T-cell (primary cell): ENCODE measurements at places on chromosomes 4 and X. TPM values are rescaled to one million over a fixed set of nuclear protein-coding genes. Genes with fewer than 3 reads are reported as not detected.

GRCh38 chrX:71143508-71143907, 1.1 kb upstream of the NLGN3 start:
- DNase-seq, result no peak

The KDR gene
- total RNA-seq, result not detected

DNA sequence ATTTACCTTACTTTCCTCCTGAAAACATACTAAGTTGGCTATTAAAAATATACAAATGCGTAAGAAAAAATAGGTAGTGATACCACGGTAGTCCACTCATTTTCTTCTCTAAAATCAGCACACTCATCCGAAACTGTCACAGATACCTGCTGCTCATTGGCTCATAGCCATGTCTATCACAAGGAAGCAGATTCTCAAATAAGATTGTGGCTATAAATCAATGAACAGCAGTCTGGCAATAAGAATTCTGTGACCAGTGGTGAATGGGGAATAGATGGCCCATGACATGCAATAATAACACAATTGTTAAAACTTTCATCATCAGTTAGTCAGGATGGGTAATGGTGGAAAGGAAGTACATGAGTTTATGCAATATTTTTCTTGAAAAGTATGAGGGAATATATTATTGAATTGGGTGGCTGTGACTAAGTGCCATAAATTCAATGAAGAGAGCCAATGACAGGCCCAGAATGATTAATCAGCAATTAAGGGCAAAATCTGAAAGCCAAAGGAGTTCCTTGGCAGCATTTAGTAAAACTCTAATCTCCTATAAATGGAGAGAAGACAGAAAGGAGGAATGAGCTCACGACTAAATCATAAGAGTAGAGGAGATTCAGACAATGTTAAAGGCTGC, 202.3 kb upstream of the NEIL3 start:
- DNase-seq, result no peak

The PAGE2B gene
- total RNA-seq, result 0.59 TPM

GRCh38 chr4:98620087-98620784, 38.2 kb downstream of the TSPAN5 start:
- DNase-seq, result no peak

The ZNF711 gene
- 0.59 TPM for total RNA-seq

GRCh38 chrX:15903186-15903681, 48.6 kb upstream of the AP1S2 start:
- DNase-seq, result no peak

The RASGEF1B gene
- total RNA-seq, result 36.5 TPM

DNA sequence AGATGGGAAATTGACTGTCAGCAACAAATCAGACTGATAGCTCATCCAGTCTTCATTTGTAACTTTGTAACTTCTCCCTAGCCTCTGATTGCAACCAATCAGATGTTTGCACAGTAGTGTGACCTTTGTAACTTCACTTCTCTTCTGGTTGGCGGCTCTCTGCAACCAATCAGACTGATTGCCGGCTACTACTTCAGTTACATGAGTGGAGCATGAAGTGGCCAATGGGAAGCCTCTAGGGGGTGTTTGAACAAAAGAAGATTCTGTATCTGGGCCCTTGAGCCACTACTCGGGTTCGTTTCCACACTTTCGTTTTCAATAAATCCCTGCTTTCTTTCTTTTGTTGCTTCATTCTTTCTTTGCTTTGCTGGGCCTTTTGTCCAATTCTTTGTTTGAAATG, 1285.8 kb downstream of the TECRL start:
- no peak for DNase-seq

DNA sequence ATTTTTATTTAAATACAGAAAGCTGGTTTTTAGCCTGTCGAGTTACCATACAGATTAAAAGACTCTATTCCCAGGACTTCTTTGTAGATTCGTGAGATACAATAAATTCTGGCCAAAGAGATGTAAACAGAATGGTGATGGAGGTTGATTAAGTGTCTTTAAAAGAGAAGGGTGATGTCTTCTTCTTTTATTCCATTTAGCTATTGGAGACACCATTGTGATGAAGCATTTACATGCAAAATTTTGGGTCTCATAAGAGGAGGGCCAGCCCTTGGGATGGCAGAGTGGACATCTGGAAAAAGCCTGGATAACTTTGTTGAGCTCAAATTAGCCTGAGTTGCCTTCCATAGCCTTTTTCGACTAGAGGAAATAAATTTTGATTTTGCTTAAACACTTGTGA, 21.6 kb upstream of the PCDH10 start:
- DNase-seq, result no peak

- no peak for DNase-seq
Measured at GRCh38 chrX:48626401-48627298, 29.4 kb downstream of the WDR13 start.

DNA sequence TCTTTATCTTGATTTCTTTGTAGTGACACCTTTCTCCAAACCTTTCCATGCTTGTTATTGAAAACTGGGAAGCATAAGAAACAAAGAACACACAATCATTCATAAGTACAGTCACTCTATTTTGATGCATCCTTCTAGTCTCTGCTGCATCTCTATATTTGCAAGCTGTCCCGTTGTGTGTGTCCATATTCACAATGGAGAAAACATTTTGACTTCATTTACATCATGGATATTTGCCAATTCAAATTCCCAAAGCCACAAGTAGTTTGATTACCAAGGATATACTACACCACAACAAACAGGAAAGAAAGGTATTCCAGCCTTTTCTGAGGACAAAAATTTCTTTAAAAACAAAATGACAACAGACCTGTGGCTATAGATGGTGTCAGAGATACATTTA, 673.8 kb downstream of the STIM2 start:
- DNase-seq, result no peak

The GLRA3 gene
- not detected for total RNA-seq
